NCI-H524 treated with DMSO at 0.1 percent for 48 hours (cell line): ENCODE measurements at places on chromosomes 11 and 22.

GRCh38 chr11:2194877-2195755, 23.5 kb upstream of the TH start:
- DNase-seq = peak; percentile 50

GRCh38 chr11:7545611-7546010, 31.8 kb downstream of the PPFIBP2 start:
- DNase-seq = no peak

- DNase-seq = no peak
Measured at GRCh38 chr11:66529069-66529468, 16.8 kb downstream of the ZDHHC24 start.

GRCh38 chr11:19555266-19555665, 157.4 kb upstream of the NAV2 start:
- DNase-seq = no peak

- no peak for DNase-seq
Measured at GRCh38 chr11:108561535-108561991, 32.0 kb downstream of the EXPH5 start.

DNA sequence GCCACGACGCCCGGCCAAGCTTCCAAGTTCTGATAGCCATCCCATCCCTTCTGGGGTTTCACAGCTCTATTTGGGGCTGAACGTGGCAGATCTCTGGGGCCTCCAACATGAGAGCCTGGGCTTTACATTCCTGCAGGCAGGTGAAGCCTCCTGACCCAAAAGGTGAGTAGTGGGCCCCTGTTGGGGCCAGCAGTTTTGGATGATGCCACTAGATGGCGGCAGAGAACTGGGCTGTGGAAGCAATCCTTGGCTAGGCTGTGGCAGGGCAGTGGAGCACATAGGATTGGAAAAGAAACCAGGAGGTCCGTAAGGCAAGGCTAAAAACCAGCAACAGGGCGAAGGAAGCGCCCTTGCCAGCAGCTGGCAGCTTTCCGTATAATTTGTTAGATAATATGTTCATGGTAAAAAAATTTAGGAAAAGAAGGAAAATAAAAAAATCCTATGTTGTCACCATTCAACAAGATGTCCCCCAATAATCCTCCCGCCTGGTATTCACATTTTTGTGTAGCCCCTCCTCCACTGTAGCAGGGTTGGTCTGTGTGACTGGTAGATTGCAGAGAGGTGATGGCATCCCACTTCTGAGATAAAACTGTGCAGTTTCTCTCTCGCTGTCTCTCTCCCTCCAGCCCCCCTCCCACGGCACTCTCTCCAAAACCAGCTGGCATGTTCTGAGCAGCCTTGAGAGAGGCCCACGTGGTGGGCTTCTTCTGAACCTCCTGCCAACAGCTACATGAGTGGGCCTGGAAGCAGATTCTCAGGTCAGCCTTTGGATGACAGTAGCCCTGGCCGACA, 43.6 kb upstream of the OR4B1 start:
- DNase-seq = no peak

- DNase-seq = peak; percentile 77
Measured at GRCh38 chr22:35864545-35865165, 147.0 kb downstream of the APOL5 start.

- DNase-seq = no peak
Measured at GRCh38 chr11:85257837-85258236, 369.3 kb downstream of the DLG2 start.

GRCh38 chr11:15897211-15897960, 459.0 kb downstream of the SOX6 start:
- no peak for DNase-seq

- DNase-seq = no peak
Measured at GRCh38 chr11:65976216-65977176, 15.0 kb downstream of the SART1 start.

DNA sequence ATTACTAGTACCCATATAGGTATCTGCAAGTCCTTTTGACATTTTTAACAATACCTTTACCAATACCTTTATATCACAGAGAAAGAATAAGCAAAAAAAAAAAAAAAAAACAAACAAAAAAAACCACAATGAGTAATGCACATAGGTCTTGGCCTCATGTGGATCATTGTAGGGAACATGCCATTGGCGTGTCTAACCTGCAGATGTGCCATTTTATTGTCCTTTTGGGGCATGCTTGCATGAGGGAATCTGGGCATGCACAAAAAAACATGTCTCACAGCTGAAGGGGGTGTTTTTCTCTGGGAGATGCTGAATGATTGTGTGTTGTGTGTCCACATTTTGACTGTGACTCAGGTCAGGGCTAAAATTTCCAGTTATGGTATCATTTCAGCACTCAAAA, 361.6 kb downstream of the GUCY1A2 start:
- DNase-seq = no peak

GRCh38 chr11:3796346-3796745, 1.0 kb downstream of the NUP98 start:
- no peak for DNase-seq

DNA sequence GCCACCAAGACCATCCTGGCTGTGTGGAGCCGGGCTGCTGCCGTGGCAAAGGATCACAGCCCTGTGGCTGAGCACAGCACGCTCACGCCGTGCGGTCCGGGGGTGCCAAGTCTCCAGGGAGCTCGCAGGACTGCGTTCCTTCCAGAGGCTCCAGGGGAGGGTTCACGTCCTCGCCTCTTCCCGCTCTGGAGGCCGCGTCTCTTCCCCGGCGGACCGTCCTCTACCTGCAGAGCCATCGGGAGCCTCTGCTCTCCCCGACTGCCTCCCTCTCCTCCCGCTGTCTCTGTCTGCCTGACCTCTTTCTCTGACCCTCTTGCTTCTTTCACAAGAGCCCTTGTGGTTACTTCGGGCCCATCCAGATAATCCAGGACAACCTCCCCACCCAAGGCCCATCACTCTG, 11.4 kb upstream of the MUC5AC start:
- no peak for DNase-seq

DNA sequence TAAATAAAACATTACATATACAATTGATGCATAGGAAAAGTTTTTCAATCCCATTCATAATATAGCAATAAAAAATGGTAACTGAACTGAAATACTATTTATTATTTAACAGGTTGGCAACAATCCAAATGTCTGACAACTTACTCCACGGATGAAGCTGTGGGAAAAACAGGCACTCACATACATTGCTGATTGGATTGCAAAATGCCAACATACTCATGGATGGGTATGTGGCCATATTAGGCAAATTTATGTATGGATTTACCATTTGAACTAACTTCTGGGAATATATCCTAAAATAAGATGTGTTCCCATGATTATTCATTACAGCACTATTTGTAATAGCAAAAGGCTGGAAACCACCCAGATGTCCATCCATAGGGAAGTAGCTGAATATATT, 3.2 kb upstream of the BIRC2 start:
- no peak for DNase-seq

GRCh38 chr22:29096736-29097669, 24.2 kb downstream of the KREMEN1 start:
- no peak for DNase-seq

- no peak for DNase-seq
Measured at GRCh38 chr11:64772303-64773018, 5.9 kb downstream of the SF1 start.

GRCh38 chr11:67666676-67667489, 7.5 kb downstream of the ALDH3B2 start:
- DNase-seq = no peak

DNA sequence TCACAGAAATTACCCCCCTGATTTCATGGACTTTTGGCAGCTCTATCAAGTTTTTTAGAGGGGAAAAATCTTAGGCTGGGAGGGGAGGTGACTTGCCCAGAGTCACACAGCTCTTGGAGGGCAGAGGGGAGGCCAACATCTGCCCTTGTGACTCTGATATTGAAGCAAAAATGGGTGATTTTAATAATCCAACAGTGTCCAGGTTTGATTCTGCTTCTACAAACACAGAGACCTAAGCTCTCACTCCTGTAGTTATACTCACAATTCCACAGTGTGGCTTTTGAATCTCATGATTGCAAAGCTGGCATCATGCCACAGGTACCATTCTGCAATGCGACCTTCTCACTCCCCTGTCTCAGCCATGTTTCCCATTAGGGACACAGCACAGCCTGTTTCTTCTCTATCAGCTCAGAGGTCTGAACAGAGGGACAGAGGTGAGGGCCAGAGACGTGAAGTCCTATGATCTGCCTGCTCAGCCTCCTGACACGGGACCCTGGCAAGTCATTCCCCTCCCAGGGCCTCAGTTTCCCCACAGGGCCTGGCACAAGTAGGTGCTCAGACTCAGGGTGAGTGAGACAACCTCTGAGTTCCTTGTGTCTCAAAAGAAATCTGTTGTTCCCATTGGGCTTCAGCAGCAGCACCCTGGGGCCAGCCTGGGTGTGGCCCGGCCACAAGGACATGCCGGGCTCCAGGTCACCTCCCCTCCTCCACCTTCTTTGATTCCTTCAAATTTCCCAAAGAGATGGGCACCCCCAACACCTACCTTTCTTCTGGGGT, 766 bp downstream of the APOL2 start:
- DNase-seq = no peak

- DNase-seq = no peak
Measured at GRCh38 chr11:19727246-19727645, 14.6 kb downstream of the NAV2 start.

- no peak for DNase-seq
Measured at GRCh38 chr22:42825796-42826195, 31.3 kb downstream of the ARFGAP3 start.

DNA sequence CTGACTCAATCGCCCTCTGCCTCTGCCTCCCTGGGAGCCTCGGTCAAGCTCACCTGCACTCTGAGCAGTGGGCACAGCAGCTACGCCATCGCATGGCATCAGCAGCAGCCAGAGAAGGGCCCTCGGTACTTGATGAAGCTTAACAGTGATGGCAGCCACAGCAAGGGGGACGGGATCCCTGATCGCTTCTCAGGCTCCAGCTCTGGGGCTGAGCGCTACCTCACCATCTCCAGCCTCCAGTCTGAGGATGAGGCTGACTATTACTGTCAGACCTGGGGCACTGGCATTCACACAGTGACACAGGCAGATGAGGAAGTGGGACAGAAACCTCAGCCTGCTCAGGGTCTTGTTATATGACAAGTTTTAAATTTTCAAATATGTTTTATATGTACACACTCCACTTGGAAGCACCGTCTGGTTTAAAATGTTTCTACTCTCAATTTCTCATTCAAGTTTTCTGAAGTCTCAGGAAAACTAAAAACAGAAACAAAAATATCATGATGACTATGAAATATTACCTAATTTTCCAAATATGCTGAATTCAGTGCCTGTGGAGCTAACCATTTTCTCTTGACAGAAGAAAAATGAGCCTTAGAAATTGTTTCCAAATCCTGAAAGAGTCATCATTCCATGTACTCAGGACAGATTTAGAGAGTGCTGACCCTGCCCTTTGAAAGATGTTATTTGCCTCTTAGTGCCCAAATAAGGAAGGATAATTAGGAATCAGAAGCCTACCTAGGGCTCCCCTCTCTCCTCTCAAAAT, 48.8 kb upstream of the TOP3B start:
- DNase-seq = no peak

DNA sequence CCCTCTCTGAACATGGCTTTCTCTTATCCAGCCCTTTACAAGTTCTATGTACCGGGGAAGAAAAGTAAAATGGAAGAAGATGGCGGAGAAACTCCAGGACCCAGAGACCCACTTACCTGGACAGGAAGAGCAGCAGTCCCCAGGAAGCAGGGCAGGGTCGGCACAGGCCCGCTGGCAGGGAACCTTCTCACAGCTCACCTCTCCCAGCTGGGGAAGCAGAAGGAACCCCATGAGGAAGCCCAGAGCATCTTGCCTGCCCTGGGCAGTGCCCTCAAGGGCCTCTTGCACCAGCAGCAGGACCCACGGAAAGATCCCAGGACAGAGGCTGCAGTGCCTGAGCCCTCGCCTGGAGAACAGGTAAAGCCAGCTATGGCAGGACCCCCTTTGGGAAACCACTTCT, 23.4 kb downstream of the PGA5 start:
- DNase-seq = no peak

DNA sequence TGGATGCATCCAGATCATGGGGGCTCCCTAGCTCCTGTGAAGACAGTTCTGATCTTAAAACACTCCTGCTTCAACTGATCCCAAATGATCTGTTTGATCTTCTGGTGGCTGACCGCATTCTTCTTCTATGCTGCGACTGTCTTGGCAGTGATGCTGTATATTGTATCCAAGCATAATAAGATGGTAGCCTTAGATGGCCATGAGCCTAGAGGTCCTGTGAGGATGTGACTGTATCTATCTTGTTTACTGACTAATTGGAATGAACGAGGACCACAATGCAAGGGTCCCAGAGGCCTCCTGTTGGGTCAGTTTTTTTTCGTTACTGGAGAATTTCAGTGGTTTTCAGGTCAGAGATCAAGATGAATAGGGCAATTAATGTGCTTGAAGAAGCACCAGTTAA, 7.1 kb upstream of the MPEG1 start:
- no peak for DNase-seq

DNA sequence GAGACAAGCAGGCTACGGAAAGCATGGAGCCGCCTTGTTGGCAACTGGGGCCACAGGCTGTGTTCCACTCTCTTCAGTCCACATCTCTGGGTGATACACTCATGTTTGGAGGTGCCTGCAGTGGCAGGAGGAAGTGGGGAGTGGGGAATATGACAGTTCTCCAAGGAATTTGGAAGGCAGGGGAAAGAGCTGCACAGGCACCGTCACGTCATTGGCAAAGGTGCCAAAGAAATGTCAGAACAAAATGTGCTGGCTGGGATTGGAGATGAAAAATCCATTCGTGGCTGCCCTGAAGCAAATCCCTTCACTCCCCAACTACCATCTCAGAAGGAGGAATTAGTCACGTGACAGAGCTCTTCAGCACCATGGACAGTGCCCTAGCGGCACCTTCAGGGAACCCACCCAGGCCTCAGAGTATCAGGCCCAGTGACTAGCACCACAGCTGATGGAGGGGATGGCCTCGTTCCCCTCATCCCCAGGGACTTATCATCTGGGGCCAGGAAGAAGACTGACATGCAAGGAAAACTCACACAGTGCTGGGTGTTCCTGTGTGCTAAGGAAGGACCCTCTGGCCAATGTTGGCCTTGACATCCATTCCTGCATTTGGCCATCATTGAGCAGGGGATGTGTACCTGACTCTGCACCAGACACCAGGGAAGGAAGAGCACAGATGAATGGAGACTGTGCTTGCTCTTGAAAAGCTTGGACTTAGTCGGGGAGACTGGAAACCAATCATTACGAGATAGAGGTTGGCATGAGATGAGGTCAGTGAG, 48.5 kb upstream of the PRDM11 start:
- no peak for DNase-seq
